ENCODE measurements at places on chromosomes 4 and X.

GRCh38 chr4:39068907-39069306, 6.9 kb downstream of the KLHL5 start:
- H3K4me1 ChIP-seq, result no peaks in the 10 kb centered on the region
- DNase-seq, result no peak
- H3K4me3 ChIP-seq, result no peak overlapping the region
- H3K27ac ChIP-seq, result no peak overlapping the region

GRCh38 chr4:78417603-78418002, 134.0 kb upstream of the ANXA3 start:
- H3K4me1 ChIP-seq, result no peaks in the 10 kb centered on the region
- H3K27ac ChIP-seq, result no peak overlapping the region
- H3K36me3 ChIP-seq, result no peaks in the 10 kb centered on the region
- H3K4me3 ChIP-seq, result no peak overlapping the region
- no peaks in the 10 kb centered on the region for H3K27me3 ChIP-seq

- peaks cover 33% of the 10 kb centered on the region for H3K4me1 ChIP-seq
- H3K27me3 ChIP-seq, result no peaks in the 10 kb centered on the region
- no peak for DNase-seq
- no peak overlapping the region for H3K27ac ChIP-seq
- H3K4me3 ChIP-seq, result no peak overlapping the region
- no peaks in the 10 kb centered on the region for H3K36me3 ChIP-seq
Observed at GRCh38 chr4:2804973-2805501, 12.2 kb downstream of the SH3BP2 start.

DNA sequence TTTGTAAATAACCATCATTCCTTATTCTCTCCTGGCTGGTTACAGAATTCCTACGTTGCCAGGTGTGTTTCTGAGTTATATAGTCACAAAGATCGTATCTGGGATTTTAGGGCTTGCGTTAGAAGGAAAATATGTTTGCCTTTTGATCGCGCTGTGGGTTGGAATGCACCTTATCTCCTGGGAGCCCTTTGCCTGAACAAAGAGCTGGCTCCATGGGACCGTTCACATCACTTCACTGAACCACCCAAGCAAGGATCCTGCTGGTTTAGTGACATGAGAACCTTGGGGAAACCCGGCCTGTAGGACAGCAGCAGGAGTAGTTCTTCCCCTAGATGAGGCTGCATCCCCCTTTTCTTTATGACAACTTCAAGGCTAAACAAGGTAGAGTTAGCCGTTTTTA, 51.6 kb downstream of the RS1 start:
- no peaks in the 10 kb centered on the region for H3K27me3 ChIP-seq
- H3K4me1 ChIP-seq, result no peaks in the 10 kb centered on the region
- no peak for DNase-seq
- H3K36me3 ChIP-seq, result no peaks in the 10 kb centered on the region

- H3K36me3 ChIP-seq, result peaks cover 3% of the 10 kb centered on the region
- no peak for DNase-seq
- H3K27ac ChIP-seq, result no peak overlapping the region
- H3K27me3 ChIP-seq, result no peaks in the 10 kb centered on the region
- no peak overlapping the region for H3K4me3 ChIP-seq
- peaks cover 6% of the 10 kb centered on the region for H3K4me1 ChIP-seq
Observed at GRCh38 chr4:95294321-95294720, 254.5 kb downstream of the UNC5C start.

DNA sequence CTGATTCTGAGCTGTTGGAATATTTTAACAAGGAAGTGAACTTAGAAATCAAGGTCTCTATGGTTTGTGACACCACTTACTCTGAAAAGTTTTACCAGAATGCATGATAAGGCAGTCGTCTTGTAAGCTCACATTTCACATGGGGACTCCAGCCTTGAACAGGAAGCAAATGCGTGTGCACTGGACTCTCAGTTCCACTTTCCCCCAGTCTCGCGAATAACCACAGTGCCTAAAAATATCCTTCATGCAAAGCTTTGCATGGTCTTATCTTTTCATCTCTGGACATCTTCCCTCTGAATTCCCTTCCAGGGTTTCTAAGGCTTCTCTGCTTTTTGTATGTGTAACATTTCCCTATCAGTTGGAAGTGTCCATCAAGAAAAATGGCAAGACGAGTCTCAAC, 581.8 kb downstream of the NLGN4X start:
- H3K36me3 ChIP-seq, result no peaks in the 10 kb centered on the region
- no peak for DNase-seq
- no peaks in the 10 kb centered on the region for H3K27me3 ChIP-seq

- no peaks in the 10 kb centered on the region for H3K36me3 ChIP-seq
- peaks cover 26% of the 10 kb centered on the region for H3K4me1 ChIP-seq
- DNase-seq, result no peak
- no peaks in the 10 kb centered on the region for H3K27me3 ChIP-seq
- H3K4me3 ChIP-seq, result no peak overlapping the region
Observed at GRCh38 chr4:138677748-138678147, 337.8 kb upstream of the NOCT start.

DNA sequence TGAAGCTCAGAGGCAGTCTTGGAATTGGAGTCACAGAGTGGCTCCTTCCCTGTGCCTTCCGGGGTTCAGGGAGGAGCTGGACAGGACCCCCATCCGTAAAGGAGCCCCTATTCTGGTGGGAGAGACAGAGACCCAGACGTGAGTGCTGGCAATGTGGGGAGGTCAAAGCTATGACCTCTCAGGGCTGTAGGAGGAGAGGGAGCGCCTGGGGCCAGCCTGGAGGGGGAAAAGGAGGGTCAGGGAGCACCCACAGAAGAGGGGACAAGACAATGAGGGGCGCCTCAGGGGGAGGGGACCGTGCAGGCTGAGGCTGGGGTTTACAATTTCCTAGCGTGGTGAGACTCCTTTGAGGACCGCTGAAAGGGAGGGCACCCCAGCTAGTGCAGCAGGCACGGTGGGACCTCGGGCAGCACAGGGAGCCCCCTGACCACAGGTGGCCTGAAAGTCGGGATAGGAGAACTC, 97.9 kb upstream of the LRPAP1 start:
- H3K4me1 ChIP-seq, result no peaks in the 10 kb centered on the region
- H3K27me3 ChIP-seq, result no peaks in the 10 kb centered on the region
- no peaks in the 10 kb centered on the region for H3K36me3 ChIP-seq

GRCh38 chr4:763191-763810, 57.7 kb downstream of the PCGF3 start:
- H3K27ac ChIP-seq, result no peak overlapping the region
- no peak overlapping the region for H3K4me3 ChIP-seq
- no peak for DNase-seq
- no peaks in the 10 kb centered on the region for H3K4me1 ChIP-seq
- peaks cover 73% of the 10 kb centered on the region for H3K36me3 ChIP-seq

DNA sequence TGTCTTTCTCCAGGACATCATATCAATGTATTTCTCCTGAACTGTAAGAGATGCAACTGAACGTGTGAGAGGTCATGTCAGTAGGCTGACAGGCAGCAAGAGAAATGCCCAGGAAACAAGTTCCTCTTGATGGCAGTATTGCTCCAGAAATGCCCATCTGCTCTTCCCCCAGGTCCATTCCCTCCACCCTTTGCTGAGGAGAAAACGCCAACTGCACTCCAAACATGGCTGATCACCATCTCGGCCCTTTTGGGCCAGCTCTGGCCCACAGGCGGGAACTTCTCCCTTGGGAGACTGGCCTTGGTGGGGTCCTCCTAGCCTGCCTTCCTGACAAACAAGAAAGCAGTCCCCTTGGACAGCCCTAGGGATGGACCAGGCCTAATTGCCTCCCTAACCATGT, 276.5 kb upstream of the AGTR2 start:
- no peaks in the 10 kb centered on the region for H3K27me3 ChIP-seq
- peaks cover 4% of the 10 kb centered on the region for H3K36me3 ChIP-seq
- no peak for DNase-seq

DNA sequence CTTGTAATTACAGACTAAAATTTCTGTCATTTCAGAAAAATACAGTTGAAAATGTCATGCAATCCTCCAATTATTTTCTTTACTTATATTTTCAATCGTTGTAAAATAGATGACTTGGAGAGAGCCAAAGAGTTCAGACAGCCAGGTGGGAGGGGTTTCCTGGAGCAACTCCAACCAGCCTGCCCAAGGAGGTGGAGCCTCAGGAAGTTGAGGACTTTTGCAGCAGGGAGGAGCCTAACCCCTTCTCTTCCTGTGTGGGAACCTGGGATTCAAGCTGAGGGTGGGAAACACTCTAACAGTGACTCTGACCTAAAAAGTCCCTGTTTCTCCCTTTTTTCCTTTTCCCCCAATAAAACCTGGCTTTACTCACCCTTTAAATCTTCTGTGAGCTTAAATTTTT, 72.2 kb upstream of the GABRG1 start:
- H3K36me3 ChIP-seq, result no peaks in the 10 kb centered on the region
- H3K27me3 ChIP-seq, result no peaks in the 10 kb centered on the region
- H3K27ac ChIP-seq, result no peak overlapping the region
- no peak for DNase-seq

DNA sequence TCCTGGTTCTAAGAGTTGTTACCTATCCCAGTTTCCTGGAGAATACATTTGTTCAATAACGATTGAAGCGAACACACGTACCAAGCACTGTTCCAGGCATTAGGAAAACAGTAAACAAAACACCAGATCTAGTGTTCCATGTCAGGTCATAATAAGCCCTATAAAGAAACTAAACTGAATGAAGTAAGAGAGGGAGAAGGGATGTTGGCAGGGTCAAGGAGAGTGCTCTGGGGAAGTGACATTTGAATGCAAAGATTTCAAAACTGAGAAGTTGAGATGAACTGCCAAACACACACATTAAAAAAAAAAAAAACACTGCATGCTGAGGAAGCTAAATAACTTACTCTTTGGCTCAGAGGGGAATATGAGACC, 14.4 kb upstream of the ENAM start:
- H3K4me1 ChIP-seq, result no peaks in the 10 kb centered on the region
- H3K27ac ChIP-seq, result no peak overlapping the region
- H3K4me3 ChIP-seq, result peak overlapping the region; percentile 56

GRCh38 chrX:84501798-84502628, at the start of gene HDX:
Gene HDX (minus strand): TSS chrX:84502453. CDS start chrX:84475397, 27,056 bp downstream.
- H3K27me3 ChIP-seq, result no peaks in the 10 kb centered on the region
- peaks cover 8% of the 10 kb centered on the region for H3K4me1 ChIP-seq
- DNase-seq, result peak; percentile 51

DNA sequence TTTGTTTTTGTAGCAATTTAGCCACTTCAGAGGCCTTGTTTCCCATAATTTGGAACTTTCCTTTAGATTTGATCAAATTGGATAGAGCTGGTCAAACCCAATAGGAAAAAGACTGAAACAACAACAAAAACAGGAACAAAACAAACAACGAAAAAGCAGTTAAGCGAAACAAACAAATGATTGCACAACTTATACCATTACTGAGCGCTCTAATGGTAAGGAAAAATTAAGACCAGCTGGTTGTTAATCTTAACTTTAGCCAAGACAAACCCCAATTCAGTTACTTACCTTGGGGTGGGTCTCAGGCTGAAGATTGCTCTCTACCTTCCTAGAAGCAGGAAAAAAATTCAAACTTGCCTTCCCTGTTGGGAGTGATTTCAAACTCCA, 38.3 kb downstream of the SPCS3 start:
- no peak overlapping the region for H3K27ac ChIP-seq
- no peak overlapping the region for H3K4me3 ChIP-seq

- H3K4me1 ChIP-seq, result no peaks in the 10 kb centered on the region
- H3K36me3 ChIP-seq, result no peaks in the 10 kb centered on the region
- H3K4me3 ChIP-seq, result no peak overlapping the region
- H3K27me3 ChIP-seq, result no peaks in the 10 kb centered on the region
- H3K27ac ChIP-seq, result no peak overlapping the region
Observed at GRCh38 chrX:16335181-16335580, 167.9 kb downstream of the MAGEB17 start.

- H3K27ac ChIP-seq, result no peak overlapping the region
- no peak for DNase-seq
- no peak overlapping the region for H3K4me3 ChIP-seq
- H3K27me3 ChIP-seq, result no peaks in the 10 kb centered on the region
Observed at GRCh38 chr4:25433966-25434827, 57.1 kb downstream of the ANAPC4 start.

DNA sequence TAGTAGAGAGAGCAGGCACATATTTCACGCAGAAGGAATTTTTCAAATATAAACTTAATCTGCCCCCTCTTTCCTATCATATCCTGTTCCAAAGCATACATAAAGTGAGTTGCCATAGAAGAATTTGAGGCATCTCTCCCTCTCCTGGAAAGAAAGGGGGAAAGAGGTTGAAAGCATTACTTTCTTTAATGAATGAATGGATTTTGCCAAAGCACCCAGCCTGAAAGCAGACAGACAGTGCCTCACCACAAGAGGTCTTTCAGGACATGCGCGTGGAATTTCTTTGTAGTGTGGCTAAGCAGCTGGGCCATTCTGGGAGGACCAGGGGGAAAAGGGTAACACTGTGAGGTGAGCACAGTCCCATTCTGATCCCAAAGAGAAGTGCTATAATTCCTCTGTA, 651.4 kb downstream of the IQCM start:
- no peak for DNase-seq
- H3K36me3 ChIP-seq, result no peaks in the 10 kb centered on the region
- H3K4me1 ChIP-seq, result peaks cover 4% of the 10 kb centered on the region
- H3K4me3 ChIP-seq, result no peak overlapping the region

DNA sequence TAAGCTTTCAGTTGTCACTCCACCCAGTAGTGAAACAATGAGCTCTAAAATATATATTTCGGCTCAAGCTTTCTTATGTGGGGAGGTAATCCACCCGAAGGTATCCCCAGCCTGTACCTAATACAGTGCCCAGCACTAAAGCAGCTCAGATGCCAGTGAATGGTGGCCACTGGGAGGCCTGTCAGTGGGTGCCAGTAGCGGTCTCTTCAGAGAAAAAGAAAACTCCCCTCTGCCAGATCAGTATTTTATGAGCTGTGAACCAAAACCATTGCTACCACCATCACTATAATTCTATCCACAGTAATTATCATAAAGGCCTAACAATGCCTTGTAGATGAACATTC, 835 bp upstream of the NFKB1 start:
- no peak for DNase-seq
- peaks cover 38% of the 10 kb centered on the region for H3K4me1 ChIP-seq
- peak overlapping the region; percentile 89 for H3K4me3 ChIP-seq

All from thoracic aorta (tissue), 2 donors.